ENCODE measurements at places on chromosomes 3 and 15.

DNA sequence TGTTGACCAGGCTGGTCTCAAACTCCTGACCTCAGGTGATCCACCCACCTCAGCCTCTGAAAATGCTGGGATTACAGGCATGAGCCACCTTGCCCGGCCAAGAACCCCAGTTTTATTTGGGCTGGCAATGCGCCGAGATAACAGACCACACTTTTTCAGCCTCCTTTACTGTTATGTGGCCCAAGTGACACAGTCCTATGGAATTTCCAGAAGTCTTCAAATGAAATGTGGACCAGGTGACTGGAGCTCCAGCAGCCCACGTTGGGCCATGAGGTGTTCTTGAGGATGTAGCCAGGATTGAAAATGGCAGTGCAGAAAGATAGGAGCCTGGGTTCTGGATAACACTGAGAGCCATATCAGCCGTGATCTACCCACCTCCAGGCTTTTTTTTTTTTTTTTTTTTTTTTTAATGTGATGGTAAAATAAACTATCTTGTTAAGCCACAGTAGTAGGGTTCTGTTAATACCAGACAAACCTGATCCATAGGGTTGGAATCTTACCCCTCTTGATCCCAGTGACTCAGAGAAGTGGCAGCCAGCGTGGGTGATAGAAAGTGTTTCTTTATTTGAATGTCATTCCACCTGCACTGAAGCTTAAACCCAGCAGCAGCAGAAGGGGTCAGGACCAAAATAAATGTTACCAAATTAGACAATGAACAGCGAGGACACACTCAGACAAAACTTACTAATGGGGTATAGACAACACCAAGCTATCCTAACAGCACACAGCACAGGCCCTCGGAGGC is 55.6 kb downstream of the LHFPL4 start:
- DNase-seq: no peak

- DNase-seq: no peak
Measured at GRCh38 chr3:143288944-143289343, 169.4 kb downstream of the CHST2 start.

DNA sequence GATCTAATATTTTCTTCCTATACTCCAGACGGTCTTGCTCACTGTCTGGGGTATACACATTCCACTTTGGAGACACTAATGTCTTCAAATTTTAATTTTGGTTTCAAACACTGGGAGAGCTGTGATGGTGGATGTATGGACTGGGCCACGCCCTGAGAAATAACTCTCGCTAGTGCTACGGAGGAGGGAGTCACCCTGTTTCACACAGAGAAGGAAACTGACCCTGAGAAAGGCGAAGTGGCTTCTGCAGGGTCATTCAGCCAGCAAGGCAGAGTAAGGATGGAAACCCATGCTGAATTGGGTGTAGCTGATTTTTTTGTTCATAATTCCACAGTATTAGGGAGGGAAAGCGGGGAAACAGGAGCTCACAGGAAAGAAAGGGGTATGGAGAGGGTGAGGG is 8.6 kb upstream of the SKIC8 start:
- DNase-seq: no peak

DNA sequence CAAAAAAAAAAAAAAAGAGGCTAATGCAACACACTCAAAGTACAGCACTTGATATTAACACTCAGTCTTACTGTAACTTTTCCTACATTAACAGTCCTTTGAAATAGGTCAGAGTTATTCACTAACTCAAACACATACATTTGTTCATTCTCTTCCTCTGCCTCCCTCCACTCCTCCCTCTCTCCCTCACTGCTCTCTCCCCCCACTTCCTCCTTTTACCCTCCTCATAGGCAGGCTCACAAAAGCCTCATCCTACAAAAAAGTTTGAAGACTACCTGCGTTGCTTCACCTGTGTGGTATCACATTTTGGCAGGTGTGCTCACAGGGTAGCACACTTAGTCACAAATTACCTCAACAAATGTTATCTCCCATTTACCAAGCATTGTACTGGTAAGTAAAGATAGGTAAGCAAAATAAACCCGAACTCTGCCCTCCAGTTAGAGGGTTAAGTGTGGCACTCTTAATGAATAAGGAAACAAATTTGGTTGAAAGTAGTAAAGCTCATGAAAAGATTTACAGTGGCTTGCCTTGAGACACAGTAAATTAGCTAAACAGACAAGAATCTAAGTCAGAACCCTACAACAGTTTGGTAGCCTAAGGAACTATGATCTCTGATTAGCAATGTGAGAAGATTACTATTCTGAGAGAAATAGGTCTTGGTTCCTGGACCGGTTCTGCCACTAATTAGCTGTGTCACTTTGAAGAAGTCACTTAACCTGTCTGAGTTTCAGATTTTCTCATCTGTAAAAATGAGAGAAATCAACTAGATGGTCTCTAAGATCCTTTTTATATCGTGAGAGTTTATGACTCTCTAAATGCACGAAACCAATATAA is 151.0 kb upstream of the MLF1 start:
- DNase-seq: no peak

- no peak for DNase-seq
Measured at GRCh38 chr3:15271785-15272381, 60.5 kb downstream of the SH3BP5 start.

- DNase-seq: no peak
Measured at GRCh38 chr15:66505818-66506217, 692 bp downstream of the ZWILCH start.

- peak; percentile 98 for DNase-seq
Measured at GRCh38 chr3:39146611-39147591, 6.5 kb downstream of the CSRNP1 start.

- no peak for DNase-seq
Measured at GRCh38 chr15:77573802-77574201, 58.9 kb downstream of the LINGO1 start.

GRCh38 chr3:136932978-136933772 is 24.6 kb upstream of the IL20RB start:
- no peak for DNase-seq

GRCh38 chr15:58529041-58529440 is 97.2 kb downstream of the LIPC start:
- no peak for DNase-seq

DNA sequence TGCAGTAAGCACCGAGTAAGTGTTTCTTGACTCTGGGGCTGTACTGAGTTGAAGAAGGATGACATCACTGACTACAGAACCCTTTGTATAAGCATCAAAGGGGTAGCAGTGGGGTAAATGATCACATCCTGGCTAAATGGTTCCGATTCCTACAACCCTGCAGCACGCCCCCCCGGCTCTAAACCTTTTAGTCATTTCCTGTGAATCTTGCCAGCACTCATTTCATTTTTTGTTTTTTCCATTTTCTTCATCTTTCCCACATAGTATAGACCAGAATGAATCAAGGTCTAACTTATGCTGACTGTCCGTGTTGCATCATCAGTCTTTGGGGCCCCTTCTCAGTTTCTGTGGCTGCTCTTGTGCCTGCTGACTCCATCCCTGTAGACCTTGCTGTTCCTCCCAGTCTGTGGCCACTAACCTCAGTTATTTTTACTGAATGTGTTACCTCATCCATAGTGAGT is 383.1 kb upstream of the TPRG1 start:
- peak; percentile 73 for DNase-seq

DNA sequence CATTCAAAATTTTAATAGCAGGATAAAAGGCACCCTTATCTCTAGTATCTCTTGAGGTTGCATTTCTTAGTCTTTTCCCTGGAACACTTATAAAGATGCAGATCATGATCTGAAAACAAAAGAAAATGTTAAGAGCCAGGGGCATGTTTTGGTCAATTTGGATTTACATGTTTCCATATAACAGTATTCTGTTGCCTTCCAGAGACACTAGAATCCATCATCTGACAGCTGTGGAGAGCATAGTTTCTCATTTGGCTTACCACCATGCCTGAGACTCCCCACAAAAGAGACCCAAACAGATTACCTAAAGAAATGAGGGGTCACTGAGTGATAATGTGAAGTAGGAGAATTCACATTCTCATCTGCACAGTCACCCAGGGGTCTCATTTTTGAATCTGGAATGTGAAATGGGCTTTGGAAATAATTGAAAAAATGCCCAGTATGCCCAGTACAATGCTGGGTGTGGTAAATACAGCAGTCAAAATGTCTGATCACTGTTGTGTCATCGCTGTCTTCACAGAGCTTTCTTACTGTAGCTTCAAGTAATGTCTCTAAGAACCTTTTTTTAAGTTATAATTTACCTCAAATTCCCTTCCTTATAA is 79.9 kb upstream of the ZBTB20 start:
- no peak for DNase-seq

DNA sequence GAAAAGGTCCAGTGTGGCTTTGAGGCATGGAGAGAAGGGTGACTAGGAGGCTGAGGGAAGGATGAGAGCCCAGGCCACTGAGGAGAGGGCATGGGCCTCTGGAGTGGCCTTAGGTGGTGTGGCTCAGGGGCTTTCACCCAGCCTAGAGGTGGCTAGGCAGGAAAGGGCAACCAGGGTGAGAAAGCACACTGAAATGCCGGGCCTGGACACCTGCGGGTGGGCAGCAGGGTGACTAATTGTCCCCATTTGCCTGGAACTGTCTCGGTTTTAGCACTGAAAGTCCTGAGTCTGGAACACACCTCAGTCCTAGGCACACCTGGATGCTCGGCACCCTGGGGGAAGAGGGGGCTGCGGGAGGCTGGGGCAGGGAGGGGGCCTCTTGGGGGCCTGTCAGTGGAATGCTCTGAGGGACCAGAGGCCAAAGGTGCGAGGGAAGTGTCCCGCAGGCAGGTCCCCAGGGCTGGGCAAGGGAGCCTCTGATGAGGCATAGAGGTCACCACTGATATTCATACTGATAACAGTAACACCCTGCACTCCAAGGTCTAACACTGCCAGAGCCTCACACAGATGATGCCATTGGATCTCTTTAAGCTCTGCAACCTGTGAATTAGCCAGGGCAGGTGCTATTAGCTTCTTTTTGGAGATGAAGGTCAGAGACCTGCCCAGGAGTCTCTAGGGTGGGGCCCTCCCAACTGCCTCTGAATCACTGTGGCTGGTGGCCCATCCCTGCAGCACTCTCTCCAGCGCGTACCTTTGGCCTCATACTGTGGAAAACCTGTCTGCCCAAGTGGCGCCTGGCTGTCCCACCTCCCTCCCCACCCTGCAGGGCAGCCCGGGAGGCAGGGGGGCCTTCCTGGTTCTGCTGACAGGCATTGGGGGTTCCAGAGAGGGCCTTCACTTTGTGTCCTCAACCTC is 3.0 kb upstream of the PHGR1 start:
- DNase-seq: no peak

DNA sequence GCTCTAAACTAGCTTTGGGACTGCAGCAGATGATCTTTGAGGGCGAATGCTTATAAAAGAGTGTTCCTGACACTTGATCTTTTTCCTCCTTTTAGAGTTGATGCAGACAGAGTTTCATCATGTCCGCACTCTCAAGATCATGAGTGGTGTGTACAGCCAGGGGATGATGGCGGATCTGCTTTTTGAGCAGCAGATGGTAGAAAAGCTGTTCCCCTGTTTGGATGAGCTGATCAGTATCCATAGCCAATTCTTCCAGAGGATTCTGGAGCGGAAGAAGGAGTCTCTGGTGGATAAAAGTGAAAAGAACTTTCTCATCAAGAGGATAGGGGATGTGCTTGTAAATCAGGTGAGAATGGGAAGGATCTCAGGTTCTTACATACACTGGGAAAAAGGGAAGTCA is 75.7 kb downstream of the KLHL25 start:
- DNase-seq: no peak

DNA sequence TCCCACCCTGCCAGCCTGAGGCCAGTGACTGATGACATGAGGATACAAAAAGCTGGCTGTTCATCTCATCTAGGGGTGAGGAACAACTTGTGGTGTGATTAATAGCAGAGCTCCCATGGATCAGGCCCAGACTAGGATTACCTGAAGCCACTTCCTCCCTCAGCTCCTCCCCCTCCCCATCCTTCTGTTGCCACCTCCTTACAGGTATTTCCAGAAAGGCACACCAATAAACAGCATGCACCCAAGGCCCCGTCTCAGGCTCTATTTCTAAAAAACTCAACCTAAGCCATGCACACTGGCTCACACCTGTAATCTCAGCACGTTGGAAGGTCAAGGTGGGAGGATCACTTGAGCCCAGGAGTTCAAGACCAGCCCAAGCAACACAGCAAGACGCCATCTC is 54.1 kb downstream of the SRGAP3 start:
- no peak for DNase-seq

DNA sequence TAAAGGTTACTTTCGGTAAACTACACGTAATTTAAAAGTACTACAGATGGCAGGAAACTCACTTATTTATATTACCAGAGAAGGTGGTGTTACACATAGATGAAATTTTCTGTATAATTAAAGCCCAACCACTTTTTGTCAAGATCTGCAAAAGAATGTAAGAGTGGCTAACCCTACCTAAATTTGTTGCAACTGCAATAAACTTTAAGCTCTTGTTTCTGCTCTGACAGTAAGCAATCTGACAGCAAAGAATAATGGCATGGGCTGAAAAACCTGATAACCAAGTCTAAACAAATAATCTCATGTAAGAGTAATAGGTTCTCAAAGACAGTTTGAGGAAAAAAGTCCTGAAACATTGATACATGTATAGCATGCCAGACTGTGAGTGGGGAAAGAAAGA is 897.3 kb downstream of the TUSC7 start:
- no peak for DNase-seq

DNA sequence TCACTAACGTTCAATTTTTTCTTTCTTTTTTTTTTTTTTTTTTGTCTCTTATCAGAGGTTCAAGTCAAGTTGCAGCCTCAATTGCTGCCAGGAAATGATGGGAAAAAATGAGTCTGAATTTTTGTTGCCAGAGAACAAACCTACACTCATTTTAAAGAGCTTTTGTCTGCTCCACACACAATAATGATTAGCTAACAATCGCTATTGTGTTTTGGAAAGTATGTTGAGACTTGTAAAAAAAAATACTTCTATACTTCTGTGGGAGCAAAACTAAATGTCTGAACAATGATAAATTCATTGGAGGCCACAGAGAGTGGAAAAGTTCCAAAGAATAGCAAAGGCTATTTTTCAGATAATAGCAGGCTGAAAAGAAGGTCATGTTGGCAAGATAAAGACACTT is 176.3 kb upstream of the LMCD1 start:
- no peak for DNase-seq

DNA sequence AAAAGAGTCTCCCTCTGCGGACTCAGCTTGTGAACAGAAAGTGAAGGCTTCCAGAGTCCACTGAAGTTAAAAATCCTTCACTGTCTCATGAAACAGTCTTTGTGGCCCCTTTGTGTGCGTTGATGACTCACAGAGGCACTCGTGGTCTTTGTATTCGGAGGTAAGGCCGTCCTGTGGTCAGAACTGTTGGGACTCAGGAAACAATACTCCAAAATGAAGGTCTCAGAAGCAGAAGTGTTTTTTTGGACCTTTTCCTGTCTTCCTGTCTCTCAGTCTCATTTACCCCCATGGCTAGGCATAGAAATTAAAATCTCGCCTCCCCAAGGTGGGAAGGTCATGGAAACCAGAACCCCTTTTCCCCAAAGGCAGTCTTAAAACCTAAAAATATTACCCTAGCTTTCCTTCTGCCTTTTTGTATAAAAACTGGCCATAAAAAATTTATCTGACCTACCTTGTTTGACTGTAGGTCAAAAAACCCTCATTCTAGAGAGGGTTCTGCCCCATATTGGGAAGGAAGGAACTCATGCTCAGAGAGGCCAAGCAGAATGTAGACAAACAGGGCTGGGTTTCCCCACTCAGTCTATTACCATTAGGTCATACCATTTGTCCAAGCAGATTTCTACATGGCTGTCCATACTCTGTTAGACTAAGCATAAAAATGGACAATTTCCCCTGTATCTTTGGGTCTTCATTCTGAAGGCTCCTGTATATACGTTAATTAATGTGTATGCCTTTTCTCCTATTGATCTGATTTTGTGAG is 19.1 kb upstream of the EPB42 start:
- DNase-seq: no peak

All from kidney capillary endothelial cell (primary cell).